Neural cell (in vitro differentiated cells): ENCODE measurements at places on chromosomes 11 and 22. TPM values are rescaled to one million over a fixed set of nuclear protein-coding genes. Genes with fewer than 3 reads are reported as not detected.

The FGF4 gene
- polyA plus RNA-seq, result not detected in 2 replicates

The GSTP1 gene
- 94.6 and 114 TPM in 2 replicates for polyA plus RNA-seq

The DTX4 gene
- polyA plus RNA-seq, result 31.4 and 37.7 TPM in 2 replicates

The FOLR2 gene
- polyA plus RNA-seq, result not detected in 2 replicates

The LUZP2 gene
- 15.5 and 17.7 TPM in 2 replicates for polyA plus RNA-seq

The RBFOX2 gene
- 529 and 585 TPM in 2 replicates for polyA plus RNA-seq

The IGLL1 gene
- not detected in 2 replicates for polyA plus RNA-seq

The PARVG gene
- not detected in 2 replicates for polyA plus RNA-seq

The DCHS1 gene
- polyA plus RNA-seq, result 30.1 and 42.4 TPM in 2 replicates

The CALCA gene
- not detected in 2 replicates for polyA plus RNA-seq

The LIF gene
- 0.05 TPM in 1 of 2 replicates, not detected in the other for polyA plus RNA-seq

The TSPAN18 gene
- 8.4 and 9.4 TPM in 2 replicates for polyA plus RNA-seq

The LRRC10B gene
- 12.4 and 14.6 TPM in 2 replicates for polyA plus RNA-seq

The BTBD18 gene
- not detected in 2 replicates for polyA plus RNA-seq

The MUC6 gene
- polyA plus RNA-seq, result not detected in 2 replicates

The RFPL3 gene
- polyA plus RNA-seq, result 0.50 TPM in 1 of 2 replicates, not detected in the other

The CHRM4 gene
- 8.2 and 11.6 TPM in 2 replicates for polyA plus RNA-seq

The KRTAP5-10 gene
- polyA plus RNA-seq, result 0.62 TPM in 1 of 2 replicates, not detected in the other

The GSTT2 gene
- not detected in 2 replicates for polyA plus RNA-seq

The NOL12 gene
- polyA plus RNA-seq, result 77.5 and 90.0 TPM in 2 replicates

The KBTBD3 gene
- polyA plus RNA-seq, result 3.1 and 7.3 TPM in 2 replicates

The FAM118B gene
- polyA plus RNA-seq, result 54.1 and 55.9 TPM in 2 replicates

The OR5B21 gene
- not detected in 2 replicates for polyA plus RNA-seq

The KCNA4 gene
- 2.5 and 5.9 TPM in 2 replicates for polyA plus RNA-seq

The DRD4 gene
- polyA plus RNA-seq, result 0.86 TPM in 1 of 2 replicates, not detected in the other

The ST13 gene
- 180 and 195 TPM in 2 replicates for polyA plus RNA-seq

The GRAP2 gene
- polyA plus RNA-seq, result 0.30 TPM in 1 of 2 replicates, not detected in the other

The VSIG10L2 gene
- polyA plus RNA-seq, result 0.08 TPM in 1 of 2 replicates, not detected in the other

The PACSIN2 gene
- polyA plus RNA-seq, result 45.8 and 47.2 TPM in 2 replicates

The CRYAB gene
- not detected in 2 replicates for polyA plus RNA-seq

The RTN4RL2 gene
- 0.24 and 0.66 TPM in 2 replicates for polyA plus RNA-seq

The AGBL2 gene
- not detected in 2 replicates for polyA plus RNA-seq

The OR52H1 gene
- polyA plus RNA-seq, result not detected in 2 replicates

The PDGFD gene
- polyA plus RNA-seq, result 1.0 and 1.3 TPM in 2 replicates
